Activated effector memory CD4-positive, alpha-beta T cell treated with anti-CD3 and anti-CD28 coated beads, Interleukin-2, amount 50 U/mL, for 16 hours (primary cell): ENCODE measurements at places on chromosomes 4 and X.

DNA sequence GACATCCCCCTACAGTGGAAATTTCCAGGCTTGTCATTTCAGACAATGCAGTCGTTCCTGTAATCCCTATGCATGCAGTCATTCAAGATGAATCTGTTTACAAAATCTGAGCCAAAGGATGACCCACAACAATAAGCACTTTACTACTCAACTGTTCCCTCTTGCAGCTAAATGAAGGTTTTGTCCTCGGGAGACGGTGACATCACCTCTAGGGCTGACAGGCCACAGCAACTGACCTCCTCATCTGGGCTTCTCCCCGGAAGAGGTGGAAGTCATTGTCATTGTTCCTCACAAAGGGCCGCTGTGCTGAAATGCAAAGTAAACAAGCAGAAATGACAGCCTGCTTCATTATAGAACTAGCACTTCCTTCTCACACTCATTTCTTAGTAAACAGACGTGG, 29.2 kb downstream of the CLRN2 start:
- no peak for DNase-seq

DNA sequence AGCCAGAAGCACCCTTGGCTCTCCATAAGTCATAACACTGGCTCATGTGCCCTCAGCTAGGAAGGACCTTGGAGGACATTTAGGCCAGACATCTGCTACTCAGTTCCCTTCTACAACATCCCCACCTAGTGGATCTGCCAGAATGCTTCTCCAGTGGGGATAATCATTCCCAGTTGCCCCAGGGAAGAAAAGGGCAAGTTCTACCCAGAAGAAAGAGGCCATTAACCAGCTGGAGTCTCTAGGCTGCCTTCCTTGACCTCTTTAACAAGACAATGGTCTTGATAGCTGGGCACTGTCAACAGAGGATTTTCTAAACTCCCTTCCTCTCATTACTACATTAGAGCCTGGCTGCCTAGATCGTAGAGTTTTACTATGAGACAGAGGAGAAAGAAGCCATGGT, 42.0 kb downstream of the LGI2 start:
- no peak for DNase-seq

DNA sequence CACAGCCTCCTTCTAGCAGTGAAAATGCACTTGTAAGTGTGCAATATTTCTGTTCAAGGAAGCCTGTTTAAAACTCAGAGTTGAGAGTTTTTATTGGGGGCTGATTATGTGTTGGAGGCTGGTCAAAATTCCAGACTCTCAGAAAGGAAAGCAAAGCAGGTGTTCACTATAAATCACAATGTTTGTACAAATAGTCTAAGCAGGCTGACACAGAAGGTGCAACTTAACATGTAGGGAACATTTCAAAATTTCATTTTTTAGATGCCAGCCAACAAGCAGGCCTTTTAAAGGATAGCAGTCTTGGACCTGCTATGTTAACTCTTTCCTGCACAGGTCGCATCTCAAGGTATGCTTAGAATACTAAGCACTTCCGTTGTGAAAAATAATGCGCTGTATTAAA, 112.3 kb upstream of the IL13RA1 start:
- DNase-seq: no peak

DNA sequence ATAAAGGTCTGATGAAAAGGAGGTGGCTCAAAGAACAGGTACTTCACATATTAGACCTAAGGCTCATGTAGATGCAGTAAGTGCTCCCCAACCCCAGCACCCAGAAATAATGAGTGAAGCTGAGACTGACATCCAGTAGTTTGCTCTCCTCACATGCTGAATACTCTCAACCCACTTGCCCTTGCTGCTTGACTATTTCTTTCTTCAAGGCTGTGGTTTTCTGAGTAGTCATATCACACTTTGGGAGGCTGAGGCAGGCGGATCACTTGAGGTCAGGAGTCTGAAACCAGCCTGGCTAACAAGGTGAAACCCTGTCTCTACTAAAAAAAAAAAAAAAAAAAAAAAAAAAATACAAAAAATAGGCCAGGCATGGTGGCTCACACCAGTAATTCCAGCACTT, 51.5 kb upstream of the PRPS1 start:
- DNase-seq: no peak

DNA sequence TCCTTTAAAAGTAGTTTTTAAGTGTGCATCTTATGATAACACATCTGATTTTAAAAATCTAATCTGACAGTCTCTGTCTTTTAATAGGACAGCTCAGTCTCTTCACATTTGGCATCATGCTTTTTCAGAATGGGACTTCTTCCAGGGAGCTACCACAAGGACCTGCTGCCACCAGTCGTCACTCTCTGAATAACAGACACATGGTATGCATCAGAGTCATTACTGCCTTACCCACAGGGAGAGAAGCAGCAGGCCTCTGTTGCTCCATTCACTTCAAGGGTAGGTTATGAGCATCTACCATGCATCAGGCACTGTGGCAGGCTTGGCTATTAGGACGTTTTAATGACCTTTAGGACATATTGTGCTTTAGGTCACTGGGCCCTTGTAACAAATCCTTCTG, 50.0 kb upstream of the AFAP1 start:
- DNase-seq: no peak

GRCh38 chr4:152620218-152620617, 59.6 kb downstream of the TMEM154 start:
- DNase-seq: no peak

DNA sequence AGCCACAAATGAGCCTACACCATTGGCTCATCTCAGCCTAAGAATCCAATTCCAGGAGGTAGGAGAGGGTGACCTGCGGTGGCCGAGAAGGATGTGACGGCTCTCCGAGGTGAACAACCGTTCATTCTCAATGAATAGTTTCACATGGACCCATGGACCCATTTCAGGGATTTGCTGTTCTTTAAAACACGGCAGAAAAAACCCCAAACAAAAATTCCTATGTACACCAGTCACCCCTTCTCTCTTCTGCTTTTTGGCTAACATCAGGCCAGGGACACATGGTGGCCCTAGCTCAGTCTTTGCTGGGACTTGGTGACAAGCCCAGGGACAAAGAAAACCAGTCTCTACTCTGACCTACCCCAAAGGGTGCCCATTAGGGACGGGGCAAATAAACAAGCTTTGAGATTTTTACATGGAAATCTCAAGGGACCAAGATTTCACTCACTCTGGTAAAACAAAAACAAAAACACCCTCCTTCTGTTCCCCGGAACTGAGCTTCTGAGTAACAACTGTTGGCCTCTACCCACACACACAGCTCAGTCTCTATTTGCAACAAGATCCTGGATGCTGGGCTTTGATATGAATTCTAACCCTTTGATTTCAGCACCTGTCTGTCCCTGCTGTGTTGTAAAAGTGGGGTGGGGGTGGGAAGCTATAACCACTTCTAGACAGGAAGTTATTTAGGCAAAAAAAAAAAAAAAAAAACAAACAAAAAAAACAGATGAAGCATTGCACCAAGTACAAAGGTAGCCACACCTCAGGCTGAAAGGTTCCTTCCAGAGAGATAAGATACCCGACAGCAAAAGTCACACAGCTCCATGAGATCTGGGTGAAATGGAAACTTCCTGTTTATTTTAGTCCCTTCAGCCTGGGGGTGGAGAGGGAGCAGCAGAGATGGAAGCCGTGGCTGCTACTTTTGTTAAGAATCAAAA, 49.0 kb downstream of the DDX3X start:
- peak; percentile 60 for DNase-seq

DNA sequence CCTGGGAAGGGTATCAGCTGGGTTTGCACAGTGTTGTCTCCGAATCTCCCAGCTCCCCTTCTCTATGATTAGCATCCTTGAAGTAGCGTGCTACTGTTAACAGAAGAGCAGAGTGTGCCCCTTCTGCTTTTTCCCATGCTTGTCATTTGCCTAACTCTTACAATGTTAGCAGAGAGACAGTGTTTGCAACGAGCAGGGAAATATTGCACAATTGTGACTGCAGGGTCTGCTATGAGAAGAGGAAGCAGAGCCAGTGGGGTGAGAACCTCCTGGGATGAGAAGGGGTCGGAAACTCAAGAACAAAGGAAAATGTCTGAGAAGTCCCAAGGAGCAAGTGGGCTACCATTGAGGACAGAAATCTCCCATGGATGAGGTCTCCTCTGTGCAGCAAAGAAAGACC, 7.8 kb upstream of the CHRNA9 start:
- no peak for DNase-seq

DNA sequence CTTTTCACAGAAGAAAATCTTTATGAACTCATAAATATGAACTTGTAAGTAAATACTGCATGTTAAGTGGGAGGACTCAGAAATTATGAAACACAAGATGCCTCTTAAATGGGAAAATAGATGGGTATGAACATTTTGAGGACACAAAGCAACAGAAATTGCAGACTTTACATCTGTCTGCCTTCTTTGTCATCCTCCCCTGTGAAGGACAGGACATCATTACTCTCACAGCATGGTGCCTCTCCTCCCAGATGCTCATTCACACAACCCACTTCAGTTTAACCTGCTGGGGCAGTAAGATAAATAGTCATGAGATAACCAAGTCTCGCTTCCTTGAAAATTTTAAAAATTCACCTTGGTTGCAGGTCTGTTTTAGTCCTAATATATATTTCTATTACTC, 144.5 kb downstream of the APBB2 start:
- no peak for DNase-seq

- DNase-seq: no peak
Measured at GRCh38 chr4:123896446-123897071, 500.0 kb downstream of the SPRY1 start.

GRCh38 chrX:135112096-135112729, 8.1 kb downstream of the ETDB start:
- DNase-seq: peak; percentile 64

GRCh38 chr4:96295143-96295741, 455.3 kb downstream of the PDHA2 start:
- no peak for DNase-seq

DNA sequence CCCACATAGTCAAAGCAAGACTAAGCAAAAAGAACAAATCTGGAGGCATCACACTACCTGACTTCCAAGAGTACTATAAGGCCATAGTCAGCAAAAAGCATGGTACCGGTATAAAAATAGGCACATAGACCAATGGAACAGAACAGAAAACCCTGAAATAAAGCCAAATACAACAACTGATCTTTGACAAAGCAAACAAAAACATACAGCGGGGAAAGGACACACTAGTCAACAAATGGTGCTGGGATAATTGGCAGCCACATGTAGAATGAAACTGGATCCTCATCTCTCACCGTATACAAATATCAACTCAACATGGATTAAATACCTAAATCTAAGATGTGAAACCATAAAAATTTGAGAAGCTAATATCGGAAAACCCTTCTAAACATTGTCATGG, 819.3 kb upstream of the FRG1 start:
- DNase-seq: no peak

DNA sequence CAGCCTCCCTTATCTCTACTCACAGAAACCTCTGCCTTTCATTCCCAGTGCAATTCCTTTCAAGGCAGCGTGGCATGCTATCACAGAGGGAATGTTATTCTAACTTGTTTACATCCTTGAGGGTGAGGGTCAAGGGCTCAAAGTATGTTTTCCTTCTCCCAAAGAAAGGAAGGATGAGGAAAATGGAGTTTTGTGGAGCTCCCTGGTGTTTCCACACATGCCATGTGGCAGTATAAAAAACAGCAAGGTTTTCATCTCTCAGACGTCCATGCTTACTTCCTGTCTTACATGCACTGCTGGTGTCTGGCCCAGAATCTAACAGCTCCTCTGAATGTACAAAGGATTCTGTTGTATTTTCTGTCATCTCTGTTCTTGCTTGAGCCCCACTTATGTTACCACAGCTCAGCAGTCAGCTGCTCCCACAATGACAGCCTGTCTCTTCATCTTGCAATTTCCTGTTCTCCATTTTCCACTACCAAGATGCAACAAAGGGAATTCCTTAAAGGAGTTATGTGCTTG, 128.0 kb downstream of the SNCA start:
- DNase-seq: no peak

DNA sequence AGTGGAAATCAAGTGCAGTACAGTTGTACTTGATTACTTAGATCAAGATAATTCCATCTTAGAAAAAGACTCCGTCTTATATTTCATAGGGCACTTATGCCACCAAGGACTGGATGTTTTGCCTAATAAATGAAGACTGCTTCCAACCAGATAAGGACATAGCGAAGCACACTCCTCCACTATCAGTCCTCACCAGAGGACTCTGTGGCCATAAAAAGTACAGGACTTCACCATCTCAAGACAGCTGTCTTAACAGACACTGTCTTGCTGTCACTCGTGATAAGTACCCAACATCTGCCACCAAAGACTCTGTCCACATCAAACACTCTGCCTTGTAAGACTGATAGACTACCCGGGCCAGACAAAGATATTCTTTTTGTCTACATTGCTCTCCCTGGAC, 352.0 kb downstream of the TRAM1L1 start:
- DNase-seq: no peak

DNA sequence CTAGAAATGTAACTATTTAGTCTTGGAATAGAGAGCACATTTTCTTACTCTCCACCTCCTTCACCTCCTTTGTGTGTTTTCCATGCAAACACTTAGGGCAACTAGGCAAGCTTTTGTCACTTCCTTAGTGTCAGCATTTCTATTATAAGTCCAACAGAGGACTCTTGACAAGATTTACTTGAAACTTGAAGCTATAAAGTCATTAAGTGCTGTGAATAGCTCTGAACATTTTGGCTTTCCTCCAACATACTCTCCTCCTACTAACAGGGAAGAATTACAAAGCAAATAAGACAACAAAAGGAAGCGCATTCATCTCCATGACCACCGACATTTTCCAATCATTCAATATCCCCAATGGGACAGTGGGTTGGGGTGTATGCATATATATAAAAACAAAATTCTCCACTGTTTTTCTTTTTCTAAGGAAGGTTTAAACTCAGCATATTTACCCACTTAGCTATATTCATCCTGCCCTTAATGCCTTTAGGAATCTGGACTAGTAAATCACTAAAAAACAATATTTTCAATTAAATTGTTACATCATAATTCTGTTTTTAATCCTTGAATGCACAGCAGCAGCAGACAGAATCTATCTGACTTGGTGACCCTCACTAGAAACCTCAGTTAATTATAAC, 264.6 kb downstream of the SNCA start:
- no peak for DNase-seq

DNA sequence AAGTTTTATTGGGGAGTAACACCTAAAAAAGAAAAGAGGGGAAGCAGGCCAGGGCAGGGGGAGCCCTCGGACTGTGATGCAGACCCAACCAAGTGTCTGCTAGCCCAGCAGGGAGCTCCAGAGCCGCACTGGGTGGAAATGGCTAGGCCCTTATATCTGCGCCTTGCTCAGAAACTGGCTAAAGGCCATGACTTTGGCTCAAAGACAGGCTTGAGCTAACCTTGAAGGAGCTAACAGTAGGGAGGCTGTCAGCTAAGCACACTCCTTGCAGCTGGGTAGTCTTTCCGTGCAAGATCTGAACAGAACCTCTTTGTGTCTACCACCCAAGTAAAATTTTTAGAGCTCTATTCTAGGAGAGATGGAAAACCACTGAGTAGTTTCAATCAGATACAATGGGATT, 43.0 kb downstream of the SEPSECS start:
- DNase-seq: no peak
